Fibroblast of mammary gland (primary cell): ENCODE measurements at places on chromosomes 3 and 15.

GRCh38 chr3:57545636-57546268 is 1.6 kb upstream of the DNAH12 start:
- DNase-seq, result peak; percentile 51

DNA sequence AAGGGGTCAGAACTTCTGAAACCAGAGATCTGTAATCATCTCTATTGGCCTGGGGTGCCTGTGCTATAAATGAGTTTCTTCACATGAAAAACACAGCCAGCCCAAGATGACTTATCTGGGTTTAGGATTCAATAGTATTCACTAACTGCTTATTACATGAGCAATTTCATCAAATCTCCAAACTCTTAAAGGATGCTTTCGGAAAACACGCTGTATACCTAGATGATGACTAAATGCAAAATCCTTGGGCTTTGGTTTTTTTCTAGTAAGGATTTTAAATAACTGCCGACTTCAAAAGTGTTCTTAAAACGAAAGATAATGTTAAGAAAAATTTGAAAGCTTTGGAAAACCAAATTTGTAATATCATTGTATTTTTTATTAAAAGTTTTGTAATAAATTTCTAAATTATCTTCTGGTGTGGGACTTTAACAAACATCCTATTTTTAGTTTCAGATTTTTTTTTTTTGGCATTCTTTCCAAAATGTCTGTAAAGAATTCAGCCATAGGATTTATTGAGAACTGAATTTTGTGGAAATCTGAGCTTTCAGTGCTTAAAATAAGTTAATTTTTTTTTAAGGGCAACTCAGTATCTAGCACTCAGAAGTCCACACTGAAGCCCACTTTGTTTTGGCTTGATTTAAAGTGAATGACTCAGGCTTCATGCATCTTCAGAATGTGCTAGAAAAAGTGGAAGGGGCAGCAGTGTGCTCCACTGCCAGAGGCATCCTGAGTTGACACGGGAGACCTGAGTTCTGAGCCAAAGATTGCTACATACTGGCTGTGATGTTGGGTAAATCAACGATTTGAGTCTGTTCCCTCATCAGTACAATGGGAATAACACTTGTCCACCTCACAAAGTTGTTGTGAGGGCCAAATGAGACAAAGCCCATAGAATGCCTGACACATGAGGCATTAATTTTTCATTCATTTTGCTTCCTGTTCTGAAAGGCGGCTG is 18.7 kb downstream of the TMEM43 start:
- DNase-seq, result peak; percentile 95

DNA sequence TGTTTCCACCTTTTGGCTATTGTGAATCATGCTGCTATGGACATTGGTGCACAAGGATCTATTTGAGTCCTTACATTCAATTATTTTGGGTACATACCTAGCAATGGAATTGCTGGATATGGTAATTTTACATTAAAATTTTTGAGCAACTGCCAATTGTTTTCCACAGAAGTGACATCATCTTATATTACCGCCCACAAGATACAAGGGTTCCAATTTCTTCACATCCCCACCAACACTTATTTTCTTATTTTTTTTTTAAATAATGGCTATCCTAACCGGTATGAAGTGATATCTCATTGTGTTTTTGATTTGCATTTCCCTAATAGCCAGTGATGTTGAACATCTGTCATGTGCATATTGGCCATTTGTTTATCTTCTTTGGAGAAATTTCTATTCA is 22.5 kb upstream of the NPTN start:
- no peak for DNase-seq

DNA sequence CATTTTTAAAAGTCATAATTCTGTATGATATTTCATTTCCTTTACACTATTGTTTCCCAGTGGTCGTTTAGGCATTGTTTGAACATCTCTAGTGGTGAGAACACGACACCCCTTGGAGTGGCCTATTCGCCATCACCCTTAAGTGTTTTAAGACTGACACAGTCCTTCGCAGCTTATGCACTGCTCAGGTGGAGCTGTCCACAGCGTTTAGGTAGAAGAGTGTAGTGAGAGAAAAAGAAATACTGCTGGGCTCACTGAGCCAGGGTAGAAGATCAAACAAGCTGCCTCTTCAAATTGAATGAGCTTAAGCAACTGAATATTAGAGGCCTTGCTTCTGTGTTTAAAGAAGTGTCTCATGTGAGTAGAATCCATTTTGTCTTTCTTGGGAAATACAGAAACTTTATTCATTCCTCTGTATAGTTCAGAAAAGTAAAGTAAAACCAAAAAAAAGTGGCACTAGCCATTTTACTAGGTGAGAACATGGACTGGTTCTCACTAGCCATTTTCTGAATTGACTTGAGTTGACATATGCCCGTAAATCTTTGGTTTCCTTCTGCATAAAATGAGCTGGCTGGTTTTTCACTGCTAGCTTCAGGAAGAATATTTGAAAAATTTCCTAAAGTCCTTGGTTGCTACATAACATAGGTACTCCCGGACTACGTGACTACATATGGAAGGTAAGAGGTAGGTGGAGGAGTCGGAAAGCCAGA is 155.9 kb downstream of the P3H2 start:
- DNase-seq, result no peak

GRCh38 chr3:98956008-98956407 is 54.5 kb upstream of the DCBLD2 start:
- no peak for DNase-seq

DNA sequence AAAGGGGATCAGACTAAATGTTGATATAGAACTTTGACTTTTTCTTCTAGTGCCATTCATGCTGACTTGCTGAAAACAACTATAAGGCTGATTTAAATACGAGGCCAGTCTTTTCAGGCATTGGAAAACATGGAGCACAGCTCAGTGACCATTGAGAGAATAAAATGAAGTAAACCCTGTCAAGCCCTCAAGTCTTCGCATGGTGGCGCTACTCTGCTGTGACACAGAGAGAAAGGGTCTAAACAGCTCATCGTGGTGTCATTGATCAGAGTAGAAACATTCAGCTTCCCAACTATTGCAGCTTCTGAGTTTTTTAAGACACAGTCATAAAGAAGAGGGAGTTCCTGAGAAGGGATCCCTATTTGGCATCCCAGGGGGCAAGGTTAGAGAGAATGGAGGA is 716.2 kb downstream of the DIPK2A start:
- DNase-seq, result peak; percentile 6

- DNase-seq, result peak; percentile 95
Observed at GRCh38 chr3:120780977-120781376, 38.4 kb downstream of the GTF2E1 start.

DNA sequence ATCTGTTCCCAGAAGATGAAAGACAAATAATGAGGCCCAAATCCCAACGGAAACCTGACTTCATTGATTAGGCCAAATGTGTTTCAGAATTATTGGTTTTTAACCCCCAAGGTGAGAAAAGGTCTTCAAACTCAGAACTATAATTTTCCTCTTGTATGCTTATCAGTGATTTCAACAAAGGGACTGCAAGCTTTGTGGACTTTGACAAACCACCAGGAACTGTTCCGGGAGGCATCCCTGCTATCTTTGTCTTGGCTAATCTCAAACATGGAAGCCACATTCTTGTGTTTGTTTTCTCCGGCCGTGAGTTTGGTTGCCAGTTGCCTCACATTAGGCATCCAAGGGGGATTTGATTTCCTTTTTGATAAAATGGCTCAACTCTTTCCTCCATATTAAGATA is 19.5 kb downstream of the ARHGEF3 start:
- no peak for DNase-seq

DNA sequence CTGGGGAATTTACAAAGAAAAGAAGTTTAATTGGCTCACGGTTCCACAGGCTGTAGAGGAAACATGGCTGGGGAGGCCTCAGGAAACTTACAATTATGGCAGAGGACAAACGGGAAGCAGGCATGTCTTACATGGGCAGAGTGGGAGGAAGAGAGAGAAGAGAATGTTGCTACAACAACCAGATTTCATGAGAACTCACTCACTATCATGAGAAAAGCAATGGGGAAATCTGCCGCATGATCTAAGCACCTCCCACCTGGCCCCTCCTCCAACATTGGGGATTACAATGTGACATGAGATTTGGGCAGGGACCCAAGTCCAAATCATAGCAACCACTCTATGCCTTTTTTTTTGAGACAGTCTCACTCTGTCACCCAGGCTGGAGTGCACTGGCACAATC is 28.8 kb downstream of the PCNP start:
- DNase-seq, result no peak

DNA sequence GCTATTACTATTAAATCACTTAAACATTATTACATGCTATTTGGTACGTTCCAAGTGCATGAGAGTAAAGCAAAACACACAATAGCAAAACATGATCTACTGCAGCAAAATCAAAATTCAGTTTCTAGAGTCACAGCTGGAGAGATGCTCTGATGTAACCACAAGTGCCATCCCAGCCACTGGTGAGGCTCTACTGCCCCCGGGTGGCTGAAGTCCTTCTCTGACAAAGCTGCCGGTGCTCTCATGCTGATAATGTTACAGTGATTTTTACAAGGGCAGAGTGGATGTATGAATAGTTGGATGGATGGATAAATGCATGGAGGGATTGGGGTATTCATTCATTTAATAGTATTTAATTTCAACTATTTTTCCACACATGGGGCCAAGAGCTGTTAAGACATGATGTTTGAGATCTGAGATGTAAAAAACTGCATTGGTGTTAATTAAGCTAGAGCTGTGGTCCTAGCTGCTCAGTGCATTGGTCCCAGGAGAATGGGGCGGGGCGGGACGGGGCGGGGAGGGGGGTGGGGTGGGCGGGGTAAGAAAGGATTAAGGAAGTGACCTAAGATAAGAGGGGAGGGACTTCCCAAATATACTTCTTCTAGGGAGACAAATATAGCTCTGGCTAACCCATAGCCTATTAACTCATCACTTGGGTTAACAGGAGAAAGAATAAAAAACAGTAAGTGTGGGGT is 5.3 kb upstream of the SPESP1 start:
- peak; percentile 69 for DNase-seq

GRCh38 chr15:31177951-31178350 is 76.4 kb upstream of the TRPM1 start:
- no peak for DNase-seq

GRCh38 chr3:12957824-12958792 is 115.1 kb downstream of the IQSEC1 start:
- no peak for DNase-seq

- no peak for DNase-seq
Observed at GRCh38 chr15:70559265-70560239, 203.8 kb downstream of the UACA start.

DNA sequence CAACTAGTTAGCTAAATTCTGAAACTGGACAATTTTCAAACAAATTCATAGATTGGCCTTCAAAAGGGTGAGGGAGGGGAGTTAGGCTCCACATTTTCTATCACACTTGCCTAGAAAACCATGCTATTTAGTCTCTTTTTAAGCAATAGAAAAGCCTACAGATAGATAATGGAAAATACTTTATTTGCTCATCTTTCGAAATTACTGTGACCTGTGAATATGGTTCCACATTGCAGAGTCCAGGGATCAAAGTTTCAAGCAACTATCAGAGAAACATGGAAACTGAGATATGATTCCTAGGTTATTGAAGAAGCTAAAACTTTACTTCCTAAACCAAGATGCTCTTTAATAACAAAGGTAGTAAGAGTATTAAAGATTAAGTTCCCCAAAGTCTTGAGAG is 176.6 kb upstream of the NECTIN3 start:
- no peak for DNase-seq

DNA sequence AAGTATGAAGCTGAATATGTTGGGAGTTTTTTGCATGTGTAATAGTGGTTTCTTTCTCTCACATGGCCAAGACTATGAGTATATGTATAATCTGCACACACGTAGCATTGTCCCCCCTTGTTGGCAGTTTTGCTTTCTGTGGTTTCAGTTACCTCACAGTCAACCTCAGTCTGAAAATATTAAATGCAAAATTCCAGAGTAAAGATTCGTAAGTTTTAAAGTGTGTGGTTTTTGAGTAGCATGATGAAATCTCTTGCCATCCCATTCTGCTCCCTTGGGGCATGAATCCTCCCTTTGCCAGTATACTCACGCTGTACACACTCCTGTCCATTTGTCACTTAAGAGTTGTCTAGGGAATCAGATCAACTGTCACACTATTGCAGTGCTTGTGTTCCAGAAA is 742.0 kb upstream of the CCDC54 start:
- DNase-seq, result peak; percentile 83

DNA sequence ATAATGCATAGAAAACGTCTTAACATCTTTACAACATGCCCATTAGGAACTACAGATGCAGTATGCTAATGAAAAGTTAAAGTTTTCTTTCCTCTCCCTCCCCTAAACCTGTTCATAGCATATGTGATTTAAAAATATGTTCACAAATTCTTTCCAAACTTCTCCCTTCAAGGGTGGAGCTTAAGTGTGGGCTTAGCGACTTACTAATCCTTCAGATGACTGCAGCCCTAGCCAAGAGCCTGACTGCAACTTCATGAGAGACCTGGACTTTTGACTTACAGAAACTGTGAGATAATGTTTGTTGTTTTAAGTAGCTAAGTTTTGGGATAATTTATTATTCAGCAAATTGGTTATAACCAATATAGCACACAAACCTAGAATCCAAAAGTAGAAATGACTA is 22.0 kb upstream of the ANXA2 start:
- DNase-seq, result peak; percentile 67

DNA sequence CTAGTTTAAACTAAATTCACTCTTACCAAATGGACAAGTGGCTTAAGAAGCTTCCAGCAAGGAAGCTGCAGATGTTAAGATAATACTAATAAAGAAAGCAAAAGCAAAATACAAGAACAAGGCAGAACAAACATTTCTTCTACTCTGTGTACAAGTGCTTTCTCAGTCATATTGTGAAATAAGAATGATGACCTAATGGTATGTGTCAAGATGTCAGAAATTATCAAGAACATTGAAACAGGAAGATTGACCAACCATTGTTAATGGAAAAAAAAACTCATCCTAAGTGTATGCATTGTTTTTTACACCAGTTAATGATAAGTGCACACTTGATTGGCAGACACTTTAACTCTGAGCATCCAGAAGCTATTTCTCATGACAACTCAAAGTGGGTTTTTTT is 65.4 kb upstream of the P2RY1 start:
- DNase-seq, result peak; percentile 24

GRCh38 chr3:121970047-121970446 is 52.0 kb downstream of the ILDR1 start:
- peak; percentile 16 for DNase-seq

GRCh38 chr3:82800248-82800647 is 1038.8 kb upstream of the GBE1 start:
- no peak for DNase-seq

DNA sequence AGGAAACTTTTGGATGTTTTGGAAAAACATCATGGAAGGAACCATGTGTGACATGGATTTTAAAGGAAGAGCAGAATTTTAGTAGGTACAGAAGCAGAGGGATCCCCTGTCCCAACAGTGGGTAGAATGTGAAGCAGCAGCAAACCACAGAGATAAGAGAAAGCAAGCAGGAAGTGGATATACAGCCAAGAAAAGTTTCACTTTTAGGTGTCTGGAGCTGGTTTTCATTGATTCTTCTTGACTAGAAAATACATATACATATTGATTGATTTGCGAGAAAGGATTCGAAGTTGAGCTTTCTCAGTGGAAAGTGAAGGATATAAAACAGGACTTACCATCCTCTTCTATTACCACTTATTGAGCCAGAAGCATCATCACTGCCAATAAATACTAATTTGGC is 133.5 kb downstream of the KCNMB2 start:
- DNase-seq, result no peak

- DNase-seq, result no peak
Observed at GRCh38 chr3:126467611-126467955, 8.1 kb downstream of the ZXDC start.
